ENCODE measurements at places on chromosomes 11 and 22. TPM values are rescaled to one million over a fixed set of nuclear protein-coding genes. Genes with fewer than 3 reads are reported as not detected.

DNA sequence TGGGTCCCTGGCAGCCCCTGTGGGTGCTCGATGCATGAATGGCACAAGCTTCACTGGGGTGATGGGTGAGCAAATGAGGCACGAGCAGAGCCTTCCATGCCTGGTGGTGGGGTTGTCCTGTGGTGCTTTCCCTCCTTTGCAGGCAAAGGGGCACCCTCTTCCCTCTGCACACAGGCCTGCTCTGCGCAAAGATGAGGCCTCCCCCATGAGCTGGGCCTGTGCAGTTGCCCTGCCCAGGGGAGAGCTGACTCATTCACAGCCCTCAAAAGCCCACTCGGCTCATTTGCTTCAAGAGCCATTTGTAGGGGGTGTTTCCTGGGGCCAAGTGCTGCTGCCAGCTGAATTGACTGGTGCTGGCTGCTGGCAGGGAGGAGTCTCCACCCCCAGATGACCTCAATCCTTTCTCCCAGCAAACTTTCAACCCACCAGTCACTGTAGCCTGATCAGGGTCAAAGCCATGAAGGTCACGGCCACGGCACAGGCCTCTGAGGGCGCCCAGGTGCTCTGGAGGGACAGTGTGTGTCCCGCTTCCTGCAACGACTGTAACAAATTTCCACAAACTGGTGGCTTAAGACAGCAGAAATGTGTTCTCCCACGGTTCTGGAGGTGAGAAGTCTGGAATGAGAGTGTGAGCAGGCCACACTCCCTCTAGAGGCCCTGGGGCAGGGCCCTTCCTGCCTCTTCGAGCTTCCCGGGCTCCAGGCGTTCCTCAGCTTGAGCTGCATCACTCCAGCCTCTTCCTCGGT is 48.8 kb upstream of the ANO1 start:
- no peaks in the 10 kb centered on the region for H3K4me1 ChIP-seq
- H3K27me3 ChIP-seq: no peaks in the 10 kb centered on the region
- no peak for DNase-seq

DNA sequence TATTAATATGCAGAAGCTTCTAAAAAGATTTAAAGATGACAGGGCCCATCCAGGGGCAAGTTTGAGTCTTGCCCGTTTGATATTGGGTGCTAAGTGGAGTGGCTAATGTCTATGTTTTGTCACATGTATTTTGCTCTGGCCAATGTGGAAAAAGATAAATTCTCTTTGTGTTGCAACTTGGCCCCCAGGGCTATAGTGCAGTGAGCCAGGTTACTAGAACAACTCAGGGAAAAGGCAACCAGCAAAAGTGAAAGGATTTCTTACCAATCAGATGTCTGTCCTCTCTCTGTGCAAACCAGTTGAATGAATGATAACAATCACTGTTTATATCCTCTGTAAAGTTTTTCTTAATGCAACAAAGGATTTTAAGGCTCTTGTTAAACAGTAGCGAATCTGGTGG is 4.6 kb upstream of the CLNS1A start:
- peaks cover 3% of the 10 kb centered on the region for H3K4me1 ChIP-seq
- no peak overlapping the region for H3K4me3 ChIP-seq
- H3K36me3 ChIP-seq: no peaks in the 10 kb centered on the region
- no peak overlapping the region for H3K27ac ChIP-seq
- no peak for DNase-seq
- H3K27me3 ChIP-seq: no peaks in the 10 kb centered on the region

DNA sequence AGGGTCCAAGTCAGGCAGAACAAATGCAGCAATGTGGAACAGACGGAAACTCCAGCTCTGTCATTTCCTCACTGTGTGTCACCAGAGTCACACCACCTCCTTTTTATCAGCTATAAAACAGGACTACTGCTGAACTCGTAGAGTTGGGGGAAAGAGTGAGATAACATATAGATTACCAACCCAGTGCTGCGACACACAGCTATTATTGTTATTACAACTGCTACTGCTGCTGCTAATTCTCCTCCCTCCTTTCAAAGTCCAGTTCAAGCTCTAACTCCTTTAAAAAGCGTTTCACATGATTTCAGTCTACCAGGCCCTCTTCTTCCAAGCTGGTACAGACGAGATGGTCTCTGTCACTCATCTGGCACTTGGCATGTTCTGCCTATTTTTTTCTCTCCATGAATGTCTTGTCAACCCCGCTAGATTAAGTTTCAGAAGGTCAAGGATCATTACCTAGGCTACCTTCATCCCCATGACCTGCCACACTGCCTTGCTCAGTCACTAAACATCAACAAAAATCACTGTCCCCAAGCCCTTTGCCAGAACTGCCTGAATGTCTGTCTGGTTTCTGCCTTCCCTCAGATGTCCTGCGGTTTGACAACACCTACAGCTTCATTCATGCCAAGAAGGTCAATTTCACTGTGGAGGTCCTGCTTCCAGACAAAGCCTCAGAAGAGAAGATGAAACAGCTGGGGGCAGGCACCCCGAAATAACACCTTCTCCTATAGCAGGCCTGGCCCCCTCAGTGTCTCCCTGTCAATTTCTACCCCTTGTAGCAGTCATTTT is 3.7 kb upstream of the MTFP1 start:
- no peaks in the 10 kb centered on the region for H3K27me3 ChIP-seq
- H3K4me3 ChIP-seq: no peak overlapping the region
- DNase-seq: no peak
- peaks cover 4% of the 10 kb centered on the region for H3K36me3 ChIP-seq
- H3K27ac ChIP-seq: peak overlapping the region; percentile 93

- no peaks in the 10 kb centered on the region for H3K36me3 ChIP-seq
- no peak overlapping the region for H3K4me3 ChIP-seq
- H3K27ac ChIP-seq: no peak overlapping the region
- H3K4me1 ChIP-seq: no peaks in the 10 kb centered on the region
- H3K27me3 ChIP-seq: no peaks in the 10 kb centered on the region
Measured at GRCh38 chr11:121358760-121359159, 66.2 kb downstream of the SC5D start.

- no peaks in the 10 kb centered on the region for H3K36me3 ChIP-seq
- no peak overlapping the region for H3K27ac ChIP-seq
- no peaks in the 10 kb centered on the region for H3K4me1 ChIP-seq
- H3K27me3 ChIP-seq: no peaks in the 10 kb centered on the region
Measured at GRCh38 chr11:34288492-34288891, 69.3 kb downstream of the ABTB2 start.

- no peaks in the 10 kb centered on the region for H3K36me3 ChIP-seq
- no peak overlapping the region for H3K27ac ChIP-seq
- no peak overlapping the region for H3K4me3 ChIP-seq
- no peaks in the 10 kb centered on the region for H3K4me1 ChIP-seq
- DNase-seq: peak; percentile 37
Measured at GRCh38 chr11:14119357-14119756, 156.8 kb downstream of the SPON1 start.

DNA sequence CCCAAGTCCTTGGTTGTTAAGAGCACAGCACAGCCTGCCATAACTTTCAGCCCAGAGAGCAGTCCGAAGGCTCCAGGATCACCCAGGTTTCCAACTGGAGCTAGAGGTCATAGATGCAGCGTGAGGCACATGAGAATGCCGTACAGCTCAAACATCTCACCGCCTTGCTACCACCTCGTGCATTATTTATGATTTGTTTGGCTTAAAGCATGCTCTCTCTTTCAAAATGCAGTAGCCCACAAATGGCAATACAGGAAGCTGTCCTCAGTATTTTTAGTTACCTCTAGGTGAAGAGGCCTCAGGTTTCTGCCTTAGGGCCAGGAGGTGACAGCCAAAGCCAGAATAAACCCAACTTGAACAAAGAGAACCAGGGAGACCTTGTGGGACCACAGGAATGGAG is 14.4 kb downstream of the SCN3B start:
- H3K4me1 ChIP-seq: no peaks in the 10 kb centered on the region
- no peak overlapping the region for H3K27ac ChIP-seq
- H3K4me3 ChIP-seq: no peak overlapping the region
- H3K36me3 ChIP-seq: no peaks in the 10 kb centered on the region
- no peak for DNase-seq

GRCh38 chr11:125140233-125140632 is 24.3 kb upstream of the PKNOX2 start:
- no peak overlapping the region for H3K27ac ChIP-seq
- no peaks in the 10 kb centered on the region for H3K27me3 ChIP-seq
- peaks cover 5% of the 10 kb centered on the region for H3K4me1 ChIP-seq
- no peaks in the 10 kb centered on the region for H3K36me3 ChIP-seq

The MAPK8IP2 gene
- 4.1 TPM for total RNA-seq

The ACRV1 gene
- not detected for total RNA-seq

The C11orf16 gene
- 13.1 TPM for total RNA-seq

The POLR3H gene
- total RNA-seq: 48.7 TPM

The TRPT1 gene
- total RNA-seq: 37.5 TPM

The LMO1 gene
- 0.79 TPM for total RNA-seq

The DUSP8 gene
- total RNA-seq: 11.1 TPM

The CTSD gene
- 3,355 TPM for total RNA-seq

All from upper lobe of left lung (tissue), 6 donors.